GM23338 (cell line): ENCODE measurements at places on chromosomes 4 and X. TPM values are rescaled to one million over a fixed set of nuclear protein-coding genes. Genes with fewer than 3 reads are reported as not detected.

DNA sequence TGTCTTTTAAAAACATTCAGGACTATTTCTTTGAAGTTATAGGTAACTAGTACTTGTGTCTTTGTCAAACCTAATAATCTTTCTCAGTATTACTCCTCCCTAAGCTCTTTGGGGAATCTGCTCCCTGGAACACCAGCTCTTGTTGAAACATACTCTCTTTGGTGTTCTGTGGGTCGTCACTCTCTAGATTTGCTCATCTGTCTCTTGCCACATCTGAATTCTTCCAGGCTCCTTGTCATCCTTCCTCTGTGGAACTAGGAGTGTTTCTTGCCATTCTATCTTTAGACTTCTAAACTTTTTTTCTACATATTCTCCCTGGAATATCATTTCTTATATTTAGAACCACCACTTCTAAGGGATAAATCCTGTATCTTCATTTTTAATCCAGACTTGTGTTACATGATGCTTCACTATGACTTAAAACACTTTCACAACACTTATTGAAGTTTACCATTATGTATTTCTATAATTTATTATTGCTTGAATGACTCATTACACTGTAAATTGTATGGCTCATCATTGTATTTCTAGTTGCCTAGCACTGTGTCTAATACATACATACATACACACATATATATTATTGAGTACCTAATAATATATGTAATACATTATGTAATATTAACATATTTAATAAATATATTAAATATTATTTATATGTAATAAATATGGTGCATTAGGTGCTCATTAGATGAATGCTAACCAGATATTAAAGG lies 186.1 kb downstream of the TMA16 start:
- H3K4me3 ChIP-seq, result no peak overlapping the region
- H3K4me1 ChIP-seq, result no peaks in the 10 kb centered on the region
- no peak overlapping the region for H3K27ac ChIP-seq
- no peaks in the 10 kb centered on the region for H3K36me3 ChIP-seq
- no peak for DNase-seq

GRCh38 chrX:18228069-18228468 lies 7.4 kb upstream of the BEND2 start:
- H3K4me3 ChIP-seq, result no peak overlapping the region
- H3K27ac ChIP-seq, result no peak overlapping the region
- H3K36me3 ChIP-seq, result no peaks in the 10 kb centered on the region
- H3K27me3 ChIP-seq, result no peaks in the 10 kb centered on the region

GRCh38 chrX:10233173-10233572 lies 76.4 kb downstream of the CLCN4 start:
- no peak for DNase-seq
- no peak overlapping the region for H3K27ac ChIP-seq
- H3K36me3 ChIP-seq, result no peaks in the 10 kb centered on the region
- H3K4me3 ChIP-seq, result no peak overlapping the region

- no peaks in the 10 kb centered on the region for H3K27me3 ChIP-seq
- no peak overlapping the region for H3K27ac ChIP-seq
- H3K4me1 ChIP-seq, result no peaks in the 10 kb centered on the region
- H3K36me3 ChIP-seq, result no peaks in the 10 kb centered on the region
- no peak overlapping the region for H3K4me3 ChIP-seq
These were observed 141.0 kb upstream of the FAM47C start for GRCh38 chrX:36867143-36867542.

DNA sequence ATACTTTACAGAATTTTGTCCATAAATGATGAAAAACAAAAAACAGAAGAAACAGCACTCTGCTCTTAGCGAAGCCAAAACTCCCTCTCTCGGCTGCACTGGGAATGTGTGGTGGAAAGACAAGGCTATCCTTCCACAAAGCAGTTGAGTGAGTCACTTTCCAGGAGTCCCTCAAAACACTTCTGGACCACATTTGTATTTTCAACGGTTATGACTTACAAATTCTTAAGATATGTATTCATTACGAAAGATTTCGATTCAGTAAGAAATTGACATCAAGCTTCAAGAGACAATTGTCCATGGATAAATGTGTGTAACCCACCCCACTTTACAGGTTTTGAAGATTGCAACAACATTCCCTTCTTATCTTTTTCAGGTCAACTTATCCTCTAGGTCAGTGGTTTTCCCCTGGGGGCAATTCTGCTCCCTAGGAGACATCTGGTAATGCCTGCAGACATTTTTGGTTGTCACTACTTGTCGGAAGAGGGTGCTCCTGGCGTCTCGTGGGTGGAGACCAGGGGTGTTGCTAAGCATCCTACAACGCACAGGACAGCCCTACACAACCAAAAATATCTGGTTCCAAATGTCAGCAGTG lies 66.7 kb upstream of the MTNR1A start:
- H3K27ac ChIP-seq, result no peak overlapping the region
- DNase-seq, result no peak
- peaks cover 8% of the 10 kb centered on the region for H3K36me3 ChIP-seq
- H3K4me1 ChIP-seq, result 0 out of 2 replicates have a peak, but pooled peaks cover 8% of the 10 kb centered on the region
- no peak overlapping the region for H3K4me3 ChIP-seq

- no peaks in the 10 kb centered on the region for H3K27me3 ChIP-seq
- 0 out of 2 replicates have a peak overlapping the region, but pooled peaks have one; percentile 26 for H3K27ac ChIP-seq
- H3K36me3 ChIP-seq, result no peaks in the 10 kb centered on the region
These were observed 16.9 kb downstream of the CD99 start for GRCh38 chrX:2708021-2708420.

The GPR119 gene
- total RNA-seq, result not detected in 2 replicates

DNA sequence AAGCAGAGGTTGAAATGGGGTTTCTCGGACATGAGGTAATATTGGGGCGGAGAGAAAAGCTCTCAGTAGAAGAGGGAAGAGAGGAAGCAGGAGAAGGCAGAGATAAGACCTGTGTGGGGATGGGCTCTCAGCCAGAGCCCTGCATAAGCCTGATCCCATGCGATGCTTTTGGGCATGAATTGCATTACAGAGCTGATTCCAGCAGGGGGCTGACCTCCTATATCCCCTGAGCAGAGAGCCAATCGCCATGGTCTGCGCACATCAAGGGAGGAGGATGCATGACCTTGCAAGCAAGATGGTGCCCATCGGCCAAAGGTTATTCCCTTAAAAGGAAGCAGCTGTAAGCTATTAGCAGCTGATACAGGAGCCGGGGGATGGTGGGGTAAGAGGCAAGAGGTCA lies 7.6 kb downstream of the ANOS1 start:
- no peak overlapping the region for H3K27ac ChIP-seq
- H3K4me3 ChIP-seq, result no peak overlapping the region
- H3K36me3 ChIP-seq, result no peaks in the 10 kb centered on the region
- no peaks in the 10 kb centered on the region for H3K27me3 ChIP-seq

- no peak overlapping the region for H3K27ac ChIP-seq
- no peaks in the 10 kb centered on the region for H3K36me3 ChIP-seq
- no peak overlapping the region for H3K4me3 ChIP-seq
- H3K4me1 ChIP-seq, result peaks cover 11% of the 10 kb centered on the region
These were observed 100.6 kb downstream of the CHIC2 start for GRCh38 chr4:53963781-53964180.

DNA sequence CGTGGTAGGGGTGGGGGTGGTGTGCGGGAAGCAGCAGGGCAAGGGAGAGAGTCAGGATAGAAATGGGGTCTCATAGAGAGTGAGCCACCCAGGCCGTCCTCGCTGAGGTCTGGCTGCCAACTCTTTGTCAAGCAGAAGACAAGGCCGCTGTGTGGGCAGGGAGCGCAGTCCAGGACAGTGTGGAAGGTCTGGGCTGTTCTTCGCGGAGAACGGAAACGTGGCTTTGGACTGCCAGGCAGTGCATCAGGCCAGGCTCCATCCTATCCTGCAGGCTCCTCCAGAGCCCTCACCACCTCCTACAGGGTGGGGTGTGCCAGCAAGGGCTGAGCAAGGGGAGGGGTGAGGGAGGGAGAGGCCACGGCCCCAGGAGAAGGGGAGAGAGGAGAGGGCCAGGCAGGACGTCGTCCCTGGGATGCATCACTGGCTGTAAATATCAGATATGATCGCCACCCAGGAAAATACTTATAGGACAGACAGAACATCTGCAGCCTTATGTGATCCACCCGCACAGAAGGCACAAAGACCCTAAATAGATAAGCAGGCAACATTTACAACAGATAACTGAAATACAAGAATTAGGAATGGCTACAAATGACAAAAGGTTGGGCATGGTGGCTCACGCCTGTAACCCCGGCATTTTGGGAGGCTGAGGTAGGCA lies 85.3 kb downstream of the ABLIM2 start:
- no peaks in the 10 kb centered on the region for H3K27me3 ChIP-seq
- no peaks in the 10 kb centered on the region for H3K36me3 ChIP-seq
- H3K4me3 ChIP-seq, result no peak overlapping the region
- 0 out of 2 replicates have a peak, but pooled peaks cover 3% of the 10 kb centered on the region for H3K4me1 ChIP-seq

The CLTRN gene
- total RNA-seq, result 1.7 TPM in 2 replicates

DNA sequence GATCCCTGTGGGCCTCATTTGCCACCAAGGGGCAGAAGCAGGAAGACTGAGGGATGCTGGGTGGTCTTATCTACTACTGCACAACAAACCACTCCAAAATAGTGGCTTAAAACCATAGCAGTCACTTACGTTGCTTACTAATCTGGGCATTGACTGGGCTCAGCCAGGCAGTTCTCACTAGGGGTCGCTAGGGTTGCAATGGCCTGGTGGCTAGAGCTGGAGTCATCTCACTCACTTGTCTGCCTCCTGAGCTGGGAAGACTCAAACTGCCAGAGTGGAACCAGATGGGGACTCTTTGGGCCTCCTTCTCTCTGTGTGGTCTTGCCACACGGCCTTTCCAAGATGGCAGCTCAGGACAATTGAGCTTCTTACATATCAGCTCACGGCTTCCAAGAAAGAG lies 216.3 kb upstream of the BCOR start:
- no peaks in the 10 kb centered on the region for H3K27me3 ChIP-seq
- H3K4me3 ChIP-seq, result no peak overlapping the region

The NR0B1 gene
- 0.16 and 0.45 TPM in 2 replicates for total RNA-seq

The SMIM10 gene
- 1.7 and 2.1 TPM in 2 replicates for total RNA-seq

DNA sequence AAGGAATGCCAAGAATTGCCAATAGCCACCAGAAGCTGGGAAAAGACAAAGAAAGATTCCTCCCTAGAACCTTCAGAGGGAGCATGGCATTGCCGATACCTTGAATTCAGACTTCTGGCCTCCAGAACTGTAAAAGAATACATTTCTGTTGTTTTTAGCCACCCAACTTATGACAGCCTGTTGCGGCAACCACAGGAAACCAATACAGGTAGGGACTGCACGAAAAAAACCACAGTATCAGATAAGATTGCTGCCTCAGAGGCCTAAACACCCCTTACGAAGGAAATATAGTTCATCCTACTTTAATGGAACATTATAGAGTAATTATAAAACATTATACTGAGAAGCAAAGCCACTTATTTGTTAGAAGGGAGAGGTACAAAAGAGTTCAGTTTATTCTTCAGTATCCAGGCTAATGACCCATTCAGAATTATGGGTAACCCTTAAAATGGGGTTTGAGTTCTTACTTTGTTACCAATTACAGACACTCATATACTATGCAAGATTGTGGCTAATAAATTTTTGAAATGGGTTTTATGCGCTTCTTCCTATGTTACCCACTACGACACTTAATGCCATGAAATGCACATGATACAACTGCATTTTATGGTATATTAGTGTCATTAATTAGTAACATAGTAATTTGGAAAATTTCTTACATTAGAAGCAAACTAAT lies 37.4 kb upstream of the SMIM10L2A start:
- H3K36me3 ChIP-seq, result no peaks in the 10 kb centered on the region
- H3K4me3 ChIP-seq, result no peak overlapping the region
- H3K4me1 ChIP-seq, result no peaks in the 10 kb centered on the region
- DNase-seq, result peak; percentile 24

GRCh38 chr4:58368221-58368620 lies 1258.0 kb upstream of the IGFBP7 start:
- no peak for DNase-seq
- no peaks in the 10 kb centered on the region for H3K27me3 ChIP-seq
- no peak overlapping the region for H3K27ac ChIP-seq
- H3K36me3 ChIP-seq, result no peaks in the 10 kb centered on the region

The NAA10 gene
- 112 and 136 TPM in 2 replicates for total RNA-seq

DNA sequence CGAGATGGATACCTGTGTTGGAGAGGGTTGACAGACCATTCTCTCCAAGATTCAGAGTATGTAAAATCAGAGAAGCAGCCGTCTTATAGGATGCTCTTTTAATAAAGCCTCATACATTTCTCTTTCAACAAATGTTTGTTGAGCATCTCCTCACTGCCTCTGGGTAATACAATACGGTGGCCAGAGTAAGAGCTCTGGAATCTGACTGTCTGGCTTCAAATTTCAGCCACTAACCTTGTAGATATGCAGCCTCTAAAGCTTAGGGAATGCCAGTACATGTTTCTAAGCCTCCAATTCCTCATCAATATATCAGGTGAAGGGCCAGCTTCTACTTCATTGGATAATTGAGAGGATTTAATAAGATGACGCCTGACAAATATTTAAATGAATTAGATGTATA lies 61.3 kb downstream of the CLNK start:
- no peaks in the 10 kb centered on the region for H3K27me3 ChIP-seq
- no peaks in the 10 kb centered on the region for H3K4me1 ChIP-seq
- DNase-seq, result no peak
- H3K36me3 ChIP-seq, result no peaks in the 10 kb centered on the region

DNA sequence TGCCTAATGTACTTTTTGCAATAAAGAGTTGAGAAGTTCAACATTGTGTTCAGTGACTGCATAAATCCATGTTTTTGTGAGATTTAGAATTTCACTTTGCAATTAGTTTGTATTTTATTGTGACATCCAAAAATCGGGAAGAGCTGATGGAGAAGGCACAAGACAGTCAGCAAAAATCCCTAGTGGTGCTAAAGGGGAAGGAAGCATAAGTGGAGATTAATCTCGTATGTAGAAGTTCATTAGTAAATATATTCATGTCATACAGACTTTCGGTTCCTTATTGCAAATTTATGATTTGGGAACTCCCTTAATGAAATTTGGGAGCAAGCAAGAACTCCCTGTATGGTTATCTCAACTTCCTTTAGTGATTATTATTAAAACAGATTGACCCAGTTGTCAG lies 57.8 kb upstream of the SLC39A8 start:
- no peaks in the 10 kb centered on the region for H3K36me3 ChIP-seq
- DNase-seq, result no peak
- no peaks in the 10 kb centered on the region for H3K27me3 ChIP-seq
- no peaks in the 10 kb centered on the region for H3K4me1 ChIP-seq
- no peak overlapping the region for H3K27ac ChIP-seq
- H3K4me3 ChIP-seq, result no peak overlapping the region

GRCh38 chr4:183960046-183960420 lies 54.9 kb downstream of the STOX2 start:
- no peak overlapping the region for H3K27ac ChIP-seq
- no peaks in the 10 kb centered on the region for H3K36me3 ChIP-seq
- no peak overlapping the region for H3K4me3 ChIP-seq
- DNase-seq, result peak; percentile 70

The ARHGAP24 gene
- 0.21 TPM in 1 of 2 replicates, not detected in the other for total RNA-seq

The PF4V1 gene
- total RNA-seq, result 0.66 TPM in 1 of 2 replicates, not detected in the other

The PNMA6A gene
- total RNA-seq, result 6.6 and 7.1 TPM in 2 replicates

The SOX3 gene
- 23.3 and 25.4 TPM in 2 replicates for total RNA-seq

DNA sequence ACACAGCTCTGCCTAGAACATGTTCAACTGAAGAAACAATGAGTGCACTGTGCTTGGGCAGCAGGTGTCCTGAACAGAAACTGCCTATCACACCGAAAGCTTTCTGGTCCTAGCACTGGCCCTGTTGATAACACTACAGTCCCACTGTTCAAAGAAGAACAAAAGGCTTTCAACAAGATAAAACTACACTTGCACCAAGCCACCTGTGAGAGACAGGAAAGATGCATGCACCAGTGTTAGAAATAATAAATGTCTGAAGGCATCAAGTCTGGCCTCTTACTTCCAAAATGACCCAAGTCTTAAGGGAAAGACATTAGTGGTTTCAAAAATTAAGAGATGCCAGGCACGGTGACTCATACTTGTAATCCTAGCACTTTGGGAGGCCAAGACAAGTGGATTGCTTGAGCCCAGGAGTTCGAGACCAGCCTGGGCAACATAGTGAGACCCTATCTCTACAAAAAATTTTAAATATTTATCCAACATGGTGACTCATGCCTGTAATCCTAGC lies 68.7 kb downstream of the APBB2 start:
- no peak for DNase-seq
- H3K36me3 ChIP-seq, result no peaks in the 10 kb centered on the region
- no peak overlapping the region for H3K4me3 ChIP-seq
